ENCODE measurements at places on chromosomes 1 and 21.

- DNase-seq: no peak
Observed at GRCh38 chr21:44093761-44094160, 13.4 kb upstream of the PWP2 start.

DNA sequence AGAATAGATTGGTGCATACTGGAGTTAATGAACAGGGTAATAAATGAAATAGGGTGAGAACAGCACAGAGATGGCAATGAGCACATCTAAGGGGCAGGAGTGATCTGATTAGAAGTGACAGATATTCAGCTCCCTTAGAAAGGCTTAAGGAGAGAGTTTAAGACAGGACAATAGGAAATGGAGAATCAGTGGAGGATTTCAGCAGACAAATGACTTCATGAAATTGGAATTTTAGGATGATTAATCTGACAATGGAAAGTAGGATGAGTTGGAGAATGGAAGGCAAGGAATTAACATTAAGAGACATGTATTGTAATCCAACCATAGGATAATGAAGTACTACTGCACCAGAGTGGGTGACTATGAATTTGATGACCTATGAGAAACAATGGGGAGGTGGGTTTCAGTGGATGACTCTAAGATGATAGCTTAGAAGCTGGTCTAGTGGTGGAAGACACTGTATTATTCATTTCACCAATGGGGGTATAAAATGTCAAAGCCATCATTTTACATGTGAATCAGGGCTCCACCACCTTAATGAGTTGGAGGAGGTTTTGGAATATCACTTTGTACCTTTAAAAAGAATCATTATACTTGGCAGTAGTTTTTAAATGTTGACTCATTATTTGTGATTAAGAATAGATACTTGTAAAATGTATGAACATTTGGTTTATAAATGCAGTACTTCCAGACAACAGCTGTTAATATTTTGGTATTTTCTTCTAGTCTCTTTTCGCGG is 139.1 kb downstream of the PLA2G4A start:
- no peak for DNase-seq

- DNase-seq: no peak
Observed at GRCh38 chr1:203026666-203027663, 674 bp downstream of the PPFIA4 start.

DNA sequence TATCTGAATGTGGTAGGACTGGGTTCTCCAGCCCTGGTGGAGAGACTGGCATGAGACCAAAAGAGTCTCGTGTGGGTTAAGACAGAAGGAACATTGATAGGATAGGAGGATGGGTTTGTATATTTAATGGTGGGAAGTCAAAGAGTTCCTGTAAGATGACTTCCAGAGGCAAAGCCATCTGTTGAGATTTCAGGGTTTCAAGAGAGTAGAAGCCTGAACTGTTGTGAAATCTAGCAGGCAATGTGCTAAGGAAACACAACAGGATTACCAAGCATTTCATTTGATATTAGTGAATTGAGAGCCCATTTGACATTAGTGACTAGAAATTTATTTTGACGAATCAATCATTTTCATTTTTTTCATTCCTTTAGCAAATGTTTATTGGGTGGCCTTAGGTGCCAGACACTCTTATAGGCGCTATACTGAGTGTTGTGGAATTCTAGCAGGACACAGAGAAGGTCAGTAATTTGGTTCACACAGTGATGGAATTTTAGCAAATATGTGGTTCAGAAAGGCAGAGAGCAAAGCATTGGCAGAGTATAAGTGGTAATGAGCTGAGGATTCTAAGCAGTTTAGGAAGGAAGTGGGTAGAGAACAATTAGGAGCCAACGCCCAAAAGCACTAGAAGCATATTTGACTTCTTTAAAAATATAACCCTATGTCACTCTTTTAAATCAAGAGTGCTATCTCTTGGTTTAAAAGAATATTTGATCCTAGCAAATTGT is 149.3 kb downstream of the AK5 start:
- no peak for DNase-seq

DNA sequence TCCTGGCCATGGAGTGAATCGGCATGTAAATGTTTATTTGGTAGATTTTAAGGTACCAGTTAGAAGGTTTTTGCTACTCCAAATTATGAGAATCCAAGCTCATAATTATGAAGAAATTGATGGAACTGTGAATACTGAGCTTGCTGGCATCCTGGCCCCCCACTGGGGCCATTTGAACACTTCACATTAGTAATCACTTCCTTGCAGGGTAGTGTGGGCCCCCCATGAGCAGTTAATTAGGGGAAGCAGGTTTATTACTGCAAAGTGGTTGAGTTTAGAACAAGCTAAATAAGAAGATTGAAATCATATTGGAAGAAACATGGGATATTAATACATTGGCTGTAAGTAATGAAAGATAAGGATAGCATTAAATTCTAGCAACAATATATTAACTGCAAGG is 86.7 kb downstream of the S1PR1 start:
- DNase-seq: no peak

- no peak for DNase-seq
Observed at GRCh38 chr1:41494351-41495209, 10.1 kb upstream of the EDN2 start.

DNA sequence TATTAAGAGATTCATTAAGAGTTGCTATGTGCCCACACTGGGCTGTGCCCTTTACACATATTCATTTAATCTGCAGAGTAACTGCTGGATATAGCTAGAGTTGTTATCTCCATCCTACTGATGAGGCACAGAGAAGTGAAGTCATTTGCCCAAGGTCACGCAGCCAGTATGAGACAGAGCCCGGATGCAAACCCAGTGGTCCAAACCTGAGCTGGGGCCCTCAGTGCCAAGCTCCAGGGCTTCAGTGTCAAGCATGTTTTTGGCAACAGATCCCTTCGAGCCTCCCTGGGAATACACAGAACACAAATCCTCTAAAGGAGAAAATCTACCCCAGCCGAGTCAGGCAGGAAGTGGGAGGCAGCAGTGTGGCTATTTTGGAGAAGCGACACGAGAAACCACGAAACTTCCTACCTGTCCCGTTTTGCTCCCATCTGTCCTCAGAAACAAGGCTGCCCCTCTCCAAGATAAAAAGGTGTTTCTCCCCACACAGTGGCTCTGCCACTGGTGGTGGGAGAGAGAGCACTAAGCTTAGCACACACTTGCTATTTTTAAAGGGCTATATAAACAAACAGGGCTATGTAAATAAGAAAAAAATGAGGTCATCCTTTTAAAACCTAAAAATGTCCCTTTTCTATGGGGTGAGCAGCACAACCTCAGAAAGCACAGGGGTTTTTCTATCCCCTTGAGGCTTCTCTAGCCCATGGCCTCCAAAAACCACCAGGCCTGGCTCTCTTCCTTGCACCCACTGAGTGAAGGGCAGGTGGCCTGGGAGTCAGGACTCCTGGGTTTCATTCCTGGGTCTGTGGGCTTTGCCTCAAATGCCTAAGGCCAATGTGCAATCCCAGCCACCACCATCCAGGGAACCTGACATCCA is 138.6 kb upstream of the EDN2 start:
- no peak for DNase-seq

- no peak for DNase-seq
Observed at GRCh38 chr21:46457801-46458314, 833 bp upstream of the DIP2A start.

DNA sequence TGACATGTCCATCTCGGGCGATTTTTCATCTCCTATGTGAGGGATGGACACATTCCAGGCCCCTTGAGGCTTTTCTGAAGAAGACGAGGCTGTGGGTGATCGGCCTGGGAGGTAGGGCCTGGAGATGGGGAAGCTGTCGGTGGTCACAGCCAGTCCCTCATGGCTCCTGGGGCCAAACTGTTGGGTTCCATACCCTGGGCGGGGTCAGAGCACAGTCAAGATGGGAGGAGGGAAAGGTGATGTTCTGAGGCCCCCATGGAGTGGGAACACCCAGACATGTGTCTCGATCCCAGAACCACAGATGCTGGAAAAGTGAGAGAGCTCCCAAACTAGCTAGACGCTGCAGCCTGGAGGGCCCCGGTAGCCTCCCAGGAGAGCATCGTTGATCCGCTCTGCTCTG is 157.5 kb upstream of the C1orf174 start:
- no peak for DNase-seq

DNA sequence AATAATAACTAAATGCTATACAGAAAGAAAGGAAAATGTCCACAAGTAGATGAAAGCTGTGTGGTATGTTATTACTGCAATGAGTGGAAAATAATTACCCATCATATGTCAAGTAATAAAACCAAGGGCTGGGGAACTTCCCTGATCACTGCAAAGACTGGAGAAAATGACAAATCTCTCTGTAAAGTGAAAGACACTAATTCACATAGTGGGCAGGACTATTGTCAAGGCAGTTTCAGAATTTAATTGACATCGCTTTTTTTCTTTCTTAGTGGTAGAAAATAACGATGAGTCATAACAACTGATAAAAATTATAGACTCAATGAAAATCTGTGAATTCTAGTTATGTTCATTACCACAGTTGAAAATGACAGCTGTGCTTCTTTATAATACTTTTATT is 153.7 kb upstream of the ST6GALNAC5 start:
- DNase-seq: no peak

- no peak for DNase-seq
Observed at GRCh38 chr1:28193701-28194161, 17.2 kb upstream of the PTAFR start.

DNA sequence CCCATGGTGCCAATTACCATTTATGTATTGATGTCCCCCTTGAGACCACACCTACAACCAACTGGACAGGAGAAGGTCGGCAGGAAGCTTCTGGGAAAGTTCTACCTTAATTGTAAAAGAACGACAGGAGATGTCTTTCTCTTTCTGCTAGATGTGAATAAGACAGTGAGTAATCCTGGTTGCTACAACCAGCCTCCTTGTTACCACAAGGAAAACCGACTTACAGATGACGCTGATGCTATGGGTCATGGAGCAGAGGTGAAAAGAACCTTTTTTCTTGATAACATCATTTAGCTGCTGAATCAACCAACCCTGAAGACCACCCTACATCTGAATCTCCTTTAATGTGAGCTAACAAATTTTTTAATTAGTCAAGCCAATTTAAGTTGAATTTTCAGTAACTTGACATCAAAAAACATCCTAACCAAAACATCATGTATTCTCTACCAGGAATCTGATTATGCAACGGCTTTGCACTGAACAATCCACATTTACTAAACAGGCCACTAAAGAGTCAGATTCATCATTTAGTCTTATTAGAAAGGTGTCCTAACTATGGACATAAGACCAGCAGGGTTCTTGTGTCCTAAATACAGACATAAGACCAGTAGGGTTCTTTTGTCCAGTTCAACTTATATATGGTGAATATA is 23.0 kb downstream of the RGS2 start:
- DNase-seq: no peak

GRCh38 chr21:42463861-42464515 is 32.0 kb downstream of the RSPH1 start:
- no peak for DNase-seq
